DMS79 (cell line): ENCODE measurements at places on chromosomes 1 and 21.

DNA sequence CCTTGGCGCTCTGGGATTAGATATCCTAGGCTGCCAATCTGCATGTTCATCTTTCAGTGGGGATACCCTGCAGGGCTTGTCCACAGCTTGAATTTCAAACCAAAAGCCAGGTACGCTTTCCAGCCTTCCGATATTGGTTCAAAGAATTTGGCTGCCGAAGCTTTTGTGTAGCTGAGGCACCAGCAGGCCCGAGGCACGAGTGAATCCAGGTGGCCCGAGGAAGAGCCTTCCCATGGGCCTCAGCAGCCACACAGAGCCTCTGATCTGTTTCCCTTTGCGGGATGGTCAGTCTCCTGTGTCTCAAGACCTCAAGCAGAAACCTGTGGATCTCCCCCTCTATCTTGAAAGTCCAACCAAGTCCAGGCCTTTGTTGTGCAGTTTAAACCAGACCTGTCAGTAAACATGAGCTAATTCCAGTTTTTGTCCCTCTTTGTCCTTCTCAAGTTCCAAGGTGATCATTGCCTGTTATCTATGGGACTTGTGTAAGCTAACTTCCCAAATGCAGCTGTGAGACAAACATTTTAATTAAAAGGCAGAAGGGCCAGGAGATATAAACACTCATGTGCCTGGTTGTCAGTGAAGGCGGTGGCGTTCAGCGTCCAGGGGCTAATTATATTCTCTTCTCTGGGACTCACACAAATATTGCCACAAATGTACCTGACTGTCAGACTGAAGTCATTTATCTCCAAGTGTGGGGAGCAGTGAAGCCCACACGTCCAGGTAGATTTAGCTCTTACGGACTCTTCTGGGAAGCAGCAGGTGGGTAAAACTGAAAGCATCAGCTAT, 30.6 kb downstream of the VANGL1 start:
- DNase-seq, result no peak

DNA sequence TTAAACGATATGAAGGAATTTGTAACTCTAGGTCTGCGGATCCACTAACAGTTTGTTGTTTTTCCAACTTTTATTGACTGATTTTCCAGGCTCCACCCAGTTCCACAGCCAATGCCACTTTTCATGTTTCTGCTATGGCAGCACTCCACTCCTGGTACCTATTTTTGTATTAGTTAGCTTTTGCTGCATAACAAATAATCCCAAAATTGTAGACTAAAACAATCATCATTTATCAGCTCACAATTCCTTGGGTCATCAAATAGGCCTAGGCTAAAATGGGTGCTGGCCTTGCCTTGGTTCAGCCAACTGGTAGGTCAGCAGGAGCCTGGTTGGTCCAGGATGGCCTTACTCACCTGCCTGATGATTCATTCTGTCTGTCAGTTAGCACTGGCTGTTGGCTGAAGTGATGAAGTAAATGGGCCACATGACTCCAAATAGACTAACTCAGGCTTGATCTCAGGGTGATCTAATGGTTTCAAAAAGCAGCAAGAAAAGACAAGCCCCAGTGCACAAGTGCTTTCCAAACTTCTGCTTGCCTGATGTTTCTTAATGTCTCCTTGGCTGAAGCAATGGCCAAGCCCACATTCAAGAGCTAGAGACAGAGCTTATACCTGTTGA, 3.2 kb upstream of the C8B start:
- DNase-seq, result no peak

DNA sequence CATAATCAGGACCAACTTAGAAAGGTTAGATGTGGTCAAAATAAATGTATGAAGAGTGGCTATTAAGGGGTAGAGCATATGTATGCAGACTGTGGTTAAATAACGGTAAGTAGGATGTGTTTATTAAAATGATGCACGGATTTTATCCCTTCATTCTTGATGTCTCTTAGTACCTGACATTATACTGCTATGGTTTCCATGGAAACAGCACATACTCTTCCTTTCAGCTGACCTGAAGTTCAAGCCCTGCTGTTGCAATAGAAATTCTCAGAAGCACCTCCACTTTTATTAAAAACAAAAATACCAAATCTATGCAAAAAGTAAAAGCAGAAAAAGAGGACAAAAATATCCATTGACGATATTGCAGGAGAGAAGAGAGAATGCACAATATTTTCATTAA, 381.4 kb downstream of the RWDD3 start:
- no peak for DNase-seq

- no peak for DNase-seq
These were observed 127.7 kb upstream of the COL6A1 start for GRCh38 chr21:45853703-45854342.

DNA sequence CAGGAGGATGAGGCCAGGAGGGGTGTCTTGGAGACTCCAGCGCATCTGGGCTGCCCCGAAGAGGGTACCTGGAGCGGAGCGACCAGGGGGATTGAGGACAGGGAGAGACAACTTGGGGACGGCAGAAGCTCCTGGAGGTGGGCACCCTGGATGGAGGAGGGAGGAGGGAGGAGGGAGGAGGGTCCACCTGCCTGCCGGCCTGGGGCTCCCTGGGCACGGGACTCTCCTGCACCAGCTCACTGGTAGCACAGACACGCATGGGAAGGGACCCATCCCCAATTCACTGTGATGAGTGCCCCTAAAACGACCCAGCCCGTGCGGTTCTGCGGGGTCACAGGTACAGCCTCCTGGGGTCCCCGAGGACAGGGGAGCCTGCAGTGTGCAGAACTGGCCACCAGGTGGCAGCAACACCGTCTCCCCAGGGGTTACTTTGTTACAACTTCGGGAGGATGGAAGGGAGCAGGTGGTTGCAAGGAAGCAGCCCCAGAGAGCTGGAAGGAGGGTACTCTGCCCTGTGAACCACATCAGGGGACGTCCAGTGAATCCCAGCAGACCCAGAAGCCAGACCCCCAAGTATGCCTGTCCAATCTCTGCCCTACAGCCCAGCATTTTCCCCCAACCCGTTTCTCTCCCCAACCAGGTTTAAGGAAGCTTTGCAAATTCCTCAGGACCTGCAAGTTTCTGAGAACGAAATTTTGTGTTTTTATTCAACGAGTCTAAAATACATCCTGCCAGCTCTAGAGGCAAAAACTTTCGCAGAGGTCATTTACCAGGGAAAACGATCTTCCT, 482.4 kb downstream of the NPHP4 start:
- DNase-seq, result no peak

GRCh38 chr1:92317836-92318493, 19.1 kb downstream of the RPAP2 start:
- no peak for DNase-seq

- no peak for DNase-seq
These were observed 103.2 kb upstream of the APP start for GRCh38 chr21:26273686-26274313.

DNA sequence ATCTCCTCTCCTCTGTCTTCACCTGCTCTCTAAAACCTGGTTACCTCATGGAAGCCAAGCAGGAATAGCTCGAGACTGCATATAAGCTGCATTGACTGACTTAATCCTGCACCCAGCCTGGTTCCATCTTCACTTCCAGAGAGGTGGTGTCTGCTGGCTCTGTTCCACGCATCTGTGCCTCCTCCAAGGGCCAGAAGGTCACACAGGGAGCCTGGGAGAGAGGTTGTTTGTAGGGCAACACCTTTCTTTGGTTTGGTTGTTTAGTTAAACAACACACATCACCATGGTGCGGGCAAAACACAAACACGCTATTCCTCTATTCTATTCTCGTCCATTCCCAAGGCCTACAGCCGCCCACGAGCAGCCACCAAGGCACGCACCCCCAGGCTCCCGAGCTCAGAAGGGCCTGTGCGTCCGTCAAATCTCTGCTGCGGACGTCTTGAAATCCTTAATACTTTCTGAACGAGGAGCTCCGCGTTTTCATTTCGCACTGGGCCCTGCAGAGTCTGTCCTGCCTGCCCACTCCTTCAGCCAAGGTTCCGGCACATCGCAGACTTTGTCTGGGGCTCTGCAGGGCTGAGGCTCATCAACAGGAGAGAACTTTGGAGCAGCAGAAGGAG, 116.2 kb downstream of the RIPK4 start:
- DNase-seq, result no peak

DNA sequence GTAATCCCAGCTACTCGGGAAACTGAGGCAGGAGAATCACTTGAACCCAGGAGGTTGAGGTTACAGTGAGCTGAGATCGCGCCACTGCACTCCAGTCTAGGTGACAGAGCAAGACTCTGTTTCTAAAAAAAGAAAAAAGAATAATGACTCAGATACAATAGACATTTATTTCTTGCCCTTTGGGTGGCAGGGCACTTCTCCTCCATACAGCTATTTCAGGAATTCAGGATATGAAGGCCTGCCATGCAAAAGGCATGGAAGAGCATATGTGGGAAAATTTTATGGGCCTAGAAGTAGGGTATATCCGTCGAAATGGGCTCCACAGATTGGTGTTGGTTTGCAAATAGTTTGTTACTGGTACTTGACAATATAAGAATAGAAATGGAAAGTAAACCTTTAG, 20.2 kb upstream of the POGZ start:
- no peak for DNase-seq

GRCh38 chr1:229579059-229579673, 20.7 kb upstream of the ABCB10 start:
- peak; percentile 81 for DNase-seq

DNA sequence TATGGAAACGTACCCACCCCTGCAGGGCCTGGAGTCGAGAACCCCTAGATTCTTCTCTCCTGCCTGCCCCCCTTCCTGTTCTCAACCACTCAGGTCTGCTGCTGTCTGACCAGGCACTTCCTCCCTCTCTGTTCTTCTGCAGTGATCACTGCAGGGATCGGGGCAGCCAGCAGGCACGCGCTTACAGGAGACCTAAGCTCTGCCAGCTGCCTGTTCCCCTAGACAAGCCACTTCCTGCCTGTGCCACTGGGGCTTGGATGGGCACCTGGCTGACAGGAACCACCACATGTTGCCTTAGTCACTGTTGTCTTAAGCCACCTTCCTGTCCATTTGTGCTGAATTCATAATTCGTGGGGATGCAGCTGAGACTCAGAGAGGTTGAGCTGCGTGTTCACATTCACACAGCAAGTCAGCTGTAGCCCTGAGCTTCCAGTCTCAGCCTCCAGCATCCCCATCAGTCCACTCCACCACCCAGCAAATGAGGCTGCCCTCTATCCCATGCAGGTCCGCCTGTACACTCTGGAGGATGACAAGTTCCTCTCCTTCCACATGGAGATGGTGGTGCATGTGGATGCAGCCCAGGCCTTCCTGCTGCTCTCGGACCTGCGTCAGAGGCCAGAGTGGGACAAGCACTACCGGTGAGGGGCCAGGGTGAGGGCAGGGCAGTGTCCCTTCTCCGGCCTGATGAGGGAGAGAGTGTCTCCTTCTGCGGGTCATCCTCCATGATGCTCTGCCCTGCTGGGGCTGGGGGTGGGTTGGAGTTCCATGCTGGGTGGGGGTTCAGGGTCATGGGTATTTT, 18.6 kb downstream of the FAM151A start:
- no peak for DNase-seq

DNA sequence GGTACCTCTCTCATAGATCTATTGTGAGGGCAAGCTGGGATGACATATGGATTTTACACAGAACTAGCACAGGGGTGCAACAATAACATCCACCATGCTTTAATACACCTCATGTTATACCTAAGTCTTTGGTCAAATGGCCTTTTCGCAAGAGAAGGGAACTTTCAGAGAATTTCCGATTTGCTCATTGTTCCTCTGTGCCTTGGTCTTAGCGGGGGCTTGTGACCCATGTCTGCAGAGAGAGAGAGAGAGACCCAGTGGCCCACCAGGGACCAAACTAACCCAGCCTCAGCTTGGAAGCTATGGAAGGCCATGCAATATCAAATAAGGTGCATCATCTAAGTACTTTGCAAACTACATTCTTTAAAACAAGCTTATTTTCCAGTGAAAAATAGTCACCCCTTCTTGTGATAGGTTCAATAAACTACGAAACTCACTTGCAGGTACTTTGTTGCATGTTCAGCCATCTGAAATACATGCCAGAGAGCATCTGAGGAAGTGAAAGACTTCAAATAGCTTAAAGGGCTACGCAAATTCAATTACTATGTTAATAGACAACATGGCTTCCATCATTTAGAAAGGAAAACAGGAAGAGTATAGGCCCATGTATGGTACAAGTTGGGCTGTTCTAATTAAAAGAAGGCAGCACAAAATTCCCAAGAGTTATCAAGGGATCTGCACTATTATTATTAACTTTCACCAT, 100.7 kb downstream of the KCNN3 start:
- DNase-seq, result no peak

GRCh38 chr1:218345673-218346390, 696 bp downstream of the TGFB2 start:
- no peak for DNase-seq

- no peak for DNase-seq
These were observed 29.4 kb downstream of the SPATA46 start for GRCh38 chr1:162347281-162347680.

DNA sequence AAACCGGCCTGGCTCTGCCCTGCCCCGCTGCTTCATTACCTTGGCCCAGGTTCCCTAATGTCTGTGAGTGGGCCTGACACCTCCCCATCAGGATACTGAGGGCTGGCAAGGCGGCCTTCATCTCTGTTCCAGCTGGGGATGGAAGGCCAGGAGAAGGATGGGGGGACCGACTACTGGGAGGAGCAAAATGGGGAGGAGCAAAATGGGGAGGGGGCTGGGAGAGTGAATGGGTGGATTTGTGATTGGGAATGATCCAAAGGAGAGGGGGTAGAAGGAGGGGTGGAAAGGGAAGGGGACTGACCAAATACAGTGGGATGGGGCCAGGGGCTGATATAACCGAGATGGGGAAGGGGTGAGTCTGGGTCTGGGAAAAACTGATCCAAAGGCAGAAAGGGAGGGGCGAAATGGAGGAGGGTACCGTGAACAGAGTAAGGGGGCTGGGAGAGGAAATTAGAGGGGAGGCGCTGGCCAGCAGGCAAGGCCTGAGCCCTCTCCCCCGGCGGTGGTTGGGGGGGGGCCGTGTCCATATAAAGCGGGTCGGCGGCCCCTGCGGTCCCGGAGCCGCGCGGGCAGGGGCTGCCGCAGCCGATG, at the start of gene FOXE3:
TSS of gene FOXE3 (plus strand) at position 558 of the 591 bp plus-strand sequence. CDS start at position 589, 31 bp downstream.
- no peak for DNase-seq

DNA sequence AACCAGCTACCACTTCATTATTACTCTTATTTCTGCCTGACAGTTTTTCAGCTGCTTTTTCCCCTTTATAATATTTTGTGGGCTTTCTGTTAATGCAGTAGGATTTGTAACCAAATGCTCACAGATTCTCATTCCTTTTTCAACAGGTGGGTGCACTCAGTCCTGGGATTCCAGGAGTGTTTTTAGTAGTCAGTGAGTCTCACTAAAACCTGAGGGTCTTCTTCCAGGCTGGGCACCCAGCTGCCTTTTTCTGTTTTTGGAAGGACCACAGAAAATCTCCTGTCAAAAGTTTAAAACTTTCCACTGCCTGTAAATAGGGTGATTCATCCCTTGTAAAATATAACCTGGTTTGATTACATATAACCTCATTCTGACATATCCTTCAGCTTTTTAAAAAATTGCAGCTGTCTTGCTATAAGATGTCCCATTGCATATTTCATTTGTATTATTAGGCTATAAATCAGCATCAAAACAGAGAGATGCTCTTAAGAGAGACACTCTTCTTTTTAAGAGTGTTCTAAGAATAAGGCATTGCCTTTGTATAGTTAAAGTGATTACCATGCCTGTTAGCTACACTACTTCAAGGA, 16.8 kb upstream of the CEP350 start:
- no peak for DNase-seq

GRCh38 chr1:215005656-215006345, 76.7 kb upstream of the KCNK2 start:
- no peak for DNase-seq
